Urinary bladder (tissue), 4 donors: ENCODE measurements at places on chromosomes 3 and 15.

GRCh38 chr15:57494581-57494980 is 97.1 kb upstream of the MYZAP start:
- DNase-seq = no peak

DNA sequence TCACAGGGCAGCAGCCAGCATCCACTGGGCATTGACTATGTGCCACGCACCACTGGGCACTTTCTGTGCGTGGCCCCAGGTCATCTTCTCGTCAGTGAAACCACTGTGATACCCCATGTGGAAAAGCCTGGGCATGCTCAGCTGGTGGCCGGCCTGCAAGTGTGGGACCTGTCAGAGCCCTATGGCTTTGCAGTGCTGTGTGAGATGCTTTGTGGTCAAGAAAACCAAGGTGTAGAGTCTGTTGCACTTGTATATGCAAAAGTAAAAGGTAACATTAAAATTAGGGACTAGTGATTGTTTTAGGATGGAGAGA is 69.5 kb downstream of the PGPEP1L start:
- no peak for DNase-seq

- no peak for DNase-seq
These were observed 141.4 kb downstream of the ADAMTS17 start for GRCh38 chr15:100200287-100200880.

DNA sequence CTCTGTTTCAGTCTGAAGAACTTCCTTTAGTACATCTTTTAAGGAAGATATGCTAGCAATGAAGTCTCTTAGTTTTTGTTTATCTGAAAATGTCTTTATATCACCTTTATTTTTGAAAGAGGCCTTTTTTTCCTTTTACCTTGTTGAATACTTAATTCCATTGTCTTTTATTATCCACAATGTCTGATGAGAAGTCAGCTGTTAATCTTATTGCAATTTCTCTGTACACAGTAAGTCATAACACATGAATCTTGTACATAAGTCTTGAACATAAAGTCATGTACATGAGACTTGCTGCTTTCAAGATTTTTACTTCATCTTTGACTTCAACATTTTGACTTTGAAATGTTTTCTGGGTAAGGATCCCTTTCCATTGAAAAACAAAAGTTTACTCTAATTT is 424.3 kb upstream of the ATP10A start:
- no peak for DNase-seq

- DNase-seq = peak; percentile 11
These were observed 672 bp upstream of the KY start for GRCh38 chr3:134651347-134652041.

GRCh38 chr15:39338251-39338650 is 242.6 kb upstream of the THBS1 start:
- no peak for DNase-seq
